ENCODE measurements at places on chromosomes 12 and 14. TPM values are rescaled to one million over a fixed set of nuclear protein-coding genes. Genes with fewer than 3 reads are reported as not detected.

DNA sequence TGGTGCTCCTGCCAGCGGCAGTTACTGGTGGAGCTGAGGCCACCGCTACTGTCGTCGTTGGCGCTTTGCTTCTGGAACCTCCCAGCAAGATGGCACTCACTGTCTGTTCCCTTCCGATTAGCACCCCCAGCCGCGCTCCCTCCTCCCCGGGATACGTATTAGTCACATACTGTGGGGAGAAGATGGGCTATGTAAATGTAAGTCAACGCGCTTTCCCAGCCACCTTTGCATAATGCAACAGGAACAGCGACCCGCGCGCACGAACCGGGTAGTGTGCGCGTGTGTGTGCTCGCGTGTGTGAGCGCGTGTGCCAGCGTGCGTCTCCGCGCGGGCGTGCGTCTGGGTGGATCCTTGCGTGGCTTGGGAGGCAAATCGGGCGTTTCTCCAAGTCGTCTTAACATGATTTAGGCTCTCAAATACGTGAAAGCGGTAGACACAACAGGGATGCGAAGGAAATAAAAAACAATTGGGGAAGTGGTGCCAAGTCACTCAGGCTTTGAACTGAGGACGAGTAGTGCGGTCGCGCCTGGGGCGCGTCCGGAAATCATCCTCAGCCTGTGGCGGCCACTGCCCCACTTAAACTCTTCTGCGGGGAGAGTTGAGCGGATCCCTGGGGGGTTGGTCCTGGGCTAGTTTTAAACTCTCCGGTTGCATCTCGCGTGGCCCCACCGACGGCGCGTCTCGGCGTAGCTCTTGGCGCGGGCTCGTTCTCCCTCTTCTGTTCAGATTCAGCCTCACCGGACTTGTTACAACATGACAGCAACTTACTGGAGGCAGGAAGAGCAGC lies 1.8 kb downstream of the FLRT2 start:
- H3K27me3 ChIP-seq: peaks cover 81% of the 10 kb centered on the region
- H3K36me3 ChIP-seq: no peaks in the 10 kb centered on the region
- no peak overlapping the region for H3K27ac ChIP-seq
- DNase-seq: peak; percentile 14
- peak overlapping the region; percentile 36 for H3K4me3 ChIP-seq

- H3K27me3 ChIP-seq: no peaks in the 10 kb centered on the region
- H3K4me1 ChIP-seq: no peaks in the 10 kb centered on the region
- DNase-seq: no peak
- peaks cover 34% of the 10 kb centered on the region for H3K36me3 ChIP-seq
These were observed 96.1 kb downstream of the RBM19 start for GRCh38 chr12:113870035-113870434.

DNA sequence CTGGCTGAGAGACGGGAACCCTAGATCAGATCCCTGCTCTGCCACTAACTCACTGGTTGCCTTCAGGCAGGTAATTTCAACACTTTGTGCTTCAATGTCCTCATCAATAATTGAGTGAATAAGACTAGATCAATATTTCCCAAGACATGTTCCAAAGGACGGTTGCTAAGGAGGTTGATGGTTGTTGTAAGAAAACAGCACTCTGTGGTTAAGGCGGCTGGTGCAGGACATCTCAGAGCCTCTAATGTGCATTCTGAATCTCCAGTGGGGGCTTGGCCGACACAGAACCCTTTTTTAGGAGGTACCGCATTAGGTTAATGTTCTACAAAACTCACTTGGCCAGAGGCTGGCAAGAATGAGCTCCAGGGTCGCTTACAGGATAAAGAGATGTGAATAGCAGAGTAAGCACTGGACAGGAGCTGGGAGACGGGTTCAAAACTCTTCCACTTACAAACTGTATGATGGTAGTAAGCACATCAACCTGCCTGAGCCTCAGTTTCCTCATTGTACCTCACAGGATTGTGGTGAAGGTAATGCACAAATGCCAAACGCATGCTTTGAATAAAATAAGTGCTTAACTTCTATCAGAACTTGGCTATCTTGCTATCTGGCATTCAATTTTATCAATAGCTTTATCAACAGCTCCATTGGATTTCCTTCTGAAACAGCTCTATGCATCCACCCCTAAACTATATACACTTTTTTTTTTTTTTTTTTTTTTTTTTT lies 136.9 kb upstream of the PARP11 start:
- no peaks in the 10 kb centered on the region for H3K27me3 ChIP-seq
- no peak overlapping the region for H3K4me3 ChIP-seq
- H3K27ac ChIP-seq: no peak overlapping the region
- no peak for DNase-seq
- H3K36me3 ChIP-seq: no peaks in the 10 kb centered on the region

GRCh38 chr12:62331306-62331705 lies 71.1 kb downstream of the USP15 start:
- H3K4me1 ChIP-seq: peaks cover 9% of the 10 kb centered on the region
- peaks cover 33% of the 10 kb centered on the region for H3K36me3 ChIP-seq
- H3K4me3 ChIP-seq: no peak overlapping the region
- no peaks in the 10 kb centered on the region for H3K27me3 ChIP-seq
- no peak for DNase-seq

DNA sequence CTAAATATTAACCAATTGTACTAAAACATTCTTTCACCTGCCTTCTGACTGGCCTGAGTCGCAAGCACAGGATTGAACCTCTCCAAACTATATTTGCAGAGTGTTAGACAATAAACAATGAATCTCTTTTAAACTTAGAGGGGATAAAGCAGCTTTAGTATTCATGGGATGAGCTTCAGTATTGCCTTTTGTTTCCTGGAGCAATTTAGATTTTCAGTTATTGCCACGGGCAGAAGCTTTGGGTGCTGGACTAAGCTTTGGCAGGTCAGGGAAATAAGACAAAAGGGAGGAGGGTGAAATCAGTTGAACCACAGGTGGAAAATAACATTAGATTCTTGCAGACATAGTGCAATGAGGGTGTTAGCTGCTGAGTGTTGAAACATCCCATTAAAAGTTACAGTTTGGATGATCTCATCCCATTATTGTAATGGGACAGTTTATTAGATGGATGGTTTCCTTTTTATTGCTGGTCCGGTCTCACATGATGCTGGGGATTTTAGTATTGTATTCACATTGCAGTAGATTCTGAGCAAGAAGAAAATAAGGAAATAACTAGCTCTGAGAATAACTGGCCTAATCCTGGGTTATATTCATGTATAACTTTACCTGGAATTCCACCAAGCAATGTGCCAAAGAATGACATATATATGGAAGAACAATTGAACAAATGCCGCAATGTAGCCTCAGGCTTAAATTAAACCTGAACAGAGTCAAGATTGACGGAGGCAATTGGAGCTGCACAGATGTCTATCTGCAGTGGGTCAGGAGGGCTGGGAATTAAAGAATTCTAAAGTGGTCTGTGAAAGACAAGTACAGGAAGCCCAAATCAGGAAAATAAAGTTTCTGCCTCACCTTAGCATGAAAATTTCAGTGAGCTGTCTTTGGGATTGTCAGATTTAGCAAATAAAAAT lies 1092.8 kb upstream of the SEL1L start:
- no peak overlapping the region for H3K4me3 ChIP-seq
- DNase-seq: no peak
- H3K36me3 ChIP-seq: no peaks in the 10 kb centered on the region
- H3K27ac ChIP-seq: no peak overlapping the region
- no peaks in the 10 kb centered on the region for H3K4me1 ChIP-seq
- H3K27me3 ChIP-seq: no peaks in the 10 kb centered on the region

FLVCR2 gene
- 5.8 TPM for total RNA-seq

DNA sequence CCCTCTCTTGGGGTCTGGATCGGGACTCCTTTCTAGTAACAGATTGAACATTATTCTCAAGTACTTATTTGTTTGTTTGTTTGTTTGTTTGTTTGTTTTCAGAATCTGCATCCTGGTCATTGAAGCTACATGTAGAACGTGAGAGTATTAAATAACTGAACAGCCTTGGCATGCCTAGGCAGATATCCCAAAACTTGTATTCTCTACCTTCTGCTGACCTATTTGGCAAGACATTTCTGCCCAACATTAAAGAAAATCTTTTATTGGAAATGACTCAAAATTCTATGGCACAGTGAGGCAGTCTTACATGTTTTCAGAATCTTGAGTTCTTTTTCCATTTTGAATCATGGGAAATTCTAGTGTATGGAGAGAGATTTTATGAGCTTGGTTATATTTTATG lies 165.1 kb upstream of the CNOT2 start:
- H3K27ac ChIP-seq: no peak overlapping the region
- no peak for DNase-seq
- no peaks in the 10 kb centered on the region for H3K36me3 ChIP-seq
- no peaks in the 10 kb centered on the region for H3K27me3 ChIP-seq
- no peak overlapping the region for H3K4me3 ChIP-seq

GRCh38 chr12:109716092-109716479 lies 2.5 kb downstream of the FAM222A start:
- H3K27me3 ChIP-seq: peaks cover 32% of the 10 kb centered on the region
- H3K4me3 ChIP-seq: no peak overlapping the region
- H3K27ac ChIP-seq: no peak overlapping the region

DNA sequence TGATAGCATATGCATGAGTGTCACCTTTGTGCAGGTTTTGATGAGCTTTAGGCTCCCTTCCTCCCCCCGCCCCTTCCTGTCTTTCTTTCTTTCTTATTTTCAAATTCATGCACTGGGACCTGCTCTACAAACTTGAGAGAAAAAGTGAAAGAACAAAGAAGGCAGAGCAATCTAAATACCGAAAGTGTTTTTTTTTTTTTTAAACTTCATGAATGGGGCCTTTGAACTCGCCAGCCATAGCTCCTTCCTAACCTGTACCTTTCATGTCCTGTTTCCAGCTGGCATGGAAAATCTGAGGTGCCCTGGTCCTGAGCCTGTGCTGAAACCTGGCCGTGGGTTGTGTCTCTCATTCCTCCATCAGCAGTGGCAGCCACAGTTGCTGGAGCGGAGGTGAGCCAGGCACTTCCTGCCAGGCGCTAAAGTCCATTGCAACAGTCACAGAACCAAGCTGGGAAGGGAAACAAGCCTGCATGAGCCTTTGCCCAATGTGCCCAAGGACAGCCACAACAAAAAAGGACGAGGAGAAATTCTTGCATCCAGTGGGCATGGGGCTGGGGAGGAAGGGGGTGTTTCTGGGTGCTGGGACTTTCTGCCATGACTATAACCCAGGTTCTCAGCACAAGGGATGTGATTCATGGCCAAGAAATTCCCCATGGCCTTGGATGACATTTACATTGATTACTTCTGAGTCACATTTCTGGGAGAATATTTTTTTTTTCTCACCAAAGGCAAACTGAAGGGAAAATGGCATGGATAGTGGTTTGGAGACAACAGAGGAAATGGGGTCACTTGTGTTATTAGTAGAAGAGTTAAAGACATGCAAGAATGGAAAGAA lies 102.7 kb downstream of the TMEM30B start:
- DNase-seq: peak; percentile 78
- H3K27me3 ChIP-seq: peaks cover 6% of the 10 kb centered on the region
- H3K4me1 ChIP-seq: peaks cover 57% of the 10 kb centered on the region
- H3K36me3 ChIP-seq: no peaks in the 10 kb centered on the region

DNA sequence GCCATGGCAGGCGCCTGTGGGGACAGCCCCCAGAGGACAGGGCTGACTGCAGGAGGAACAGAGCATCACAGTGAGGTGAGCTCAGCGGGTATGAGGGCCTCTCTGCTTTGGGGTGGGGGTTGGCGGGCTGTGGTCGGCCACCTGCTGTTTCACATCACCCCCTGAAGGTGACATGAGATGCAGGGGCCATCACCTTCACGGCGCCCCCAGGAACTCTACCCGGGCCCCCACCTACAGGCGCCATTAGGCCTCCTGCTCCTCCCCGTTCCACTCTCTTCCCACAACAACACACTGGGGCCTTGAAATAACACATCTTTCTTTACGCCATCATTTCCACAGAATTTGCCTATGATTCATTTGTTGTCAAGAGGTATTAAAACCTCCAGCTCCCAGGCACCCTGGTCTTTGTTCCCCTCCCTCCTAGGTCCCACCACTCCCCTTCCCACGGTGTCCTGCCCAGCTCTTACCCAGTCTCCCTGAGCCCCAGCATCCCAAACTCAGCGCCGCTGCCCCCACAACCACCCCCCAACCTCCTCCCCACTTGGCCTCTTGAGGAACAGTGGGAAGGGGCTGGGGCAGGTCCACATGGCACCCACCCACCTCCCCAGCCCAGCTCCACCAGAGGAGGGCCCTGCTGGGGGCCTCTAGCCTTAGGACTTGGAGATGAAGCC lies 12.7 kb upstream of the HDAC7 start:
- H3K36me3 ChIP-seq: no peaks in the 10 kb centered on the region
- peak; percentile 93 for DNase-seq
- peaks cover 84% of the 10 kb centered on the region for H3K4me1 ChIP-seq
- H3K27me3 ChIP-seq: no peaks in the 10 kb centered on the region
- peak overlapping the region; percentile 98 for H3K27ac ChIP-seq

DNA sequence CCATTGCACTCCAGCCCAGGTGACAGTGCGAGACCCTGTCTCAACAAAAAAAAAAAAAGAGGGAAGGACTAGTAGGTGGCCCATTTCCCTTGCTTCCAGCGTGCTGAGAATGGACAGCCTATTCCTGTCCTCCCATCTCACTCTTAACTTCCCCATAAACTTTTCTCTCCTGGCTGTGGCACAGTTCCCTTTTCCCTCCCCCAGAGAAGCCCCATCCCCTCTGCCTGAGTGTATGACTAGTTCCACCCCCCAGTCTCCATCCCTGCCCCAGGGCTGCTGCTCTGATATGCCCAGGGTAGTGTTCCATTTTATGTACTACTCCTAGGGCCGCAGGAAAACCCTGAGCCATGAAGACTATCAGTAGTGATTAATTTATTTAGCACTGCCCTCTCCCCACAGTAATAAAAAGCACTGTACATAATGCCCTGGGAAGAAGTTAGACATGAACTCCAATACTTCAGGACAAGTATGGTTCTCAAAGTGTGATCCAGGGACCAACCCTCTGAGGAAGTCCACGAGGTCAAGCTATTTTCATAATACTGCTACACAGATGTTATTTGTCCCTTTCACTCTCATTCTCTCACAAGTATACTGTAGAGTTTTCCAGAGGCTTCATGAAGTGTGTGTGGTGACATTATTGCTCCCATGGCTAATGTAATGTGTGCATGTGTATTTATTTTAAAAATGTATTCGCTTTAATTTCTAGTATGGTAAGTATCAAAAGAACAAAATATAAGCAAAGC lies 11.5 kb upstream of the CHD4 start:
- peaks cover 14% of the 10 kb centered on the region for H3K4me1 ChIP-seq
- no peak overlapping the region for H3K27ac ChIP-seq
- no peaks in the 10 kb centered on the region for H3K36me3 ChIP-seq
- no peak for DNase-seq

DNA sequence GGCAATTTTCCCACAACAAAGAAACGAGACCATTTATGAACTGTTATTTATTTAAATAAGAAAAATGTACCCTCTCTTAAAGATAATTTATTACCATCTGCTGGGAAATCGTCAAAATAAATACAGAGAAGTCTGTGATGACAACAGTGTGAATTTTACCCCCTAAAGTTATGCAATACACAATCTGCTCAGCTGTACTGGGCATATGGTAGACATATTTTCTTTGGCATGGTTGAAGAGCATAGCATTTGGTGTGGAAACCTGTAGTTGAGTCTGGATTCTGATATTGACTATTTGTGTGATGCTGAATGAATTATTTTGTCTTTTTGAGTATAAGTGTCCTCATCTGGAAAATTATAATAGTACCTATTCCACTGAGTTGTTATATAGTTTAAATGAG lies 60.0 kb downstream of the CFAP54 start:
- DNase-seq: no peak
- H3K4me1 ChIP-seq: no peaks in the 10 kb centered on the region
- no peak overlapping the region for H3K4me3 ChIP-seq
- H3K27me3 ChIP-seq: peaks cover 9% of the 10 kb centered on the region

- H3K27me3 ChIP-seq: no peaks in the 10 kb centered on the region
- no peaks in the 10 kb centered on the region for H3K4me1 ChIP-seq
These were observed 267.3 kb upstream of the SRRM4 start for GRCh38 chr12:118714051-118714460.

CELA1 gene
- total RNA-seq: not detected

INHBE gene
- total RNA-seq: 1.0 TPM

DPPA3 gene
- total RNA-seq: not detected

All from activated naive CD4-positive, alpha-beta T cell treated with anti-CD3 and anti-CD28 coated beads for 36 hours (primary cell).